ENCODE measurements at places on chromosomes 12 and 14. TPM values are rescaled to one million over a fixed set of nuclear protein-coding genes. Genes with fewer than 3 reads are reported as not detected.

DNA sequence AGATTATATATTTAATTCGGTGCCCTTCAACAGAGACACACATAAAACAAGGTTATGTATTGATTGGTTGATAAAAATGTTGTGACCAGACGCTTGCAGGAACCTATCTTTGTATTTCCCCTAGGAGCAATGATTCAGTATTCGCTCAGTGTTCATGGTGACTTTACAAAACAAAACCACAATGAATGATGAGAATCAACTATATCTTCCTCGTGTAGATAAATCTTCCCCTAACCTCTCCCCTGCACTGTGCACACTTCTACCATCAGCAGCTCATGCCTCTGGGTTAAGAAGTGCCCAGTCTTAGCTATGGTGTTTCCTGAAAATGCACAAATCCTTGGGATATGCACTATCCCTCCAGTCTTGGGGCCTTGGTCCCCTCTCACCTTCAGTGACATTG, 16.3 kb downstream of the RIN3 start:
- DNase-seq: no peak

DNA sequence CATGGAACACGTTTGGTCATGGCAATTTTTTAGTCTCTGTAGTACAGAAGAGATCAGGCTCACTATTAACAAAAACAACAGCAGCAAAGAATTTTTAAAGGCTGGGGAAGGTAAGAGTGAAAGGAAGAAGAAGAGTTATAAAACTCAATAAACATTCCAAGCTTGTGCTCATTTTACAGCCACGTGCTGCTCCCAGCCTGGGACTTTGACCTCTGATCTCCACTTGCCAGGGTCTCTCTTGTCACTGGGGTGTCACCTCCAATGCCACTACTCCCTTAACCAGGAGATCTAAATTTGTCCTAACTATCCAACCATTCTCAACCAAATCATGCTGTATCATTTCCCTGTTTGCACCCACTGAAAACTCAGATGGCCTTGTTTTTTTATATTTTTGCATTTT, 605.1 kb downstream of the VRK1 start:
- no peak for DNase-seq

DNA sequence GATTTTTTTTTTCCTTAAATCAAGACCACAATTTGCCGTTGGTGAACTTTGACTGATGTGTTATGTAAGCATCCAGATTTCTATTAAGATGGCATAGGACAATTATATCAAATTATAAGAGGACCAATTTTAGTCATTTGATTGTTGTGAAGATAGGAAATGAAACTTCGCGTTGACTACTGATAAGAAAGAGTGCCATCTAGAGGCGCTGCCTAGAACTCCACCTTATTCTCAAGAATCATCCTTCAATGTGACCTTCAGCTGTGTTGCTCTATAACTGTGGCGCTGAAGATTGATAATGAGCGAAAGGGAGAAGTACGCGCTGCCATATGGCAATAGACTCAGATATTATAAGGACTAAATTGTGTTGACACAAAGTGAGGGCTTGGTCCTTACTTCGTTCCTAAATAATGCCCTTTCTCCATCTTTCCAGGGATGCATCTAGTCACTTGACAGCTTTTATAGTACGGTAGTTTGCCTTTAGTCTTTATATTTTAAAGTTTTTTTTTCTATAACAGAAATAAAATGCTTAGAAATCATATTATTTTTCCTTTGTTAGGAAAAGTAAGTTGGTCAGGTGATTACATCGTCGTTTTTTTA, 350.8 kb upstream of the STXBP6 start:
- no peak for DNase-seq

DNA sequence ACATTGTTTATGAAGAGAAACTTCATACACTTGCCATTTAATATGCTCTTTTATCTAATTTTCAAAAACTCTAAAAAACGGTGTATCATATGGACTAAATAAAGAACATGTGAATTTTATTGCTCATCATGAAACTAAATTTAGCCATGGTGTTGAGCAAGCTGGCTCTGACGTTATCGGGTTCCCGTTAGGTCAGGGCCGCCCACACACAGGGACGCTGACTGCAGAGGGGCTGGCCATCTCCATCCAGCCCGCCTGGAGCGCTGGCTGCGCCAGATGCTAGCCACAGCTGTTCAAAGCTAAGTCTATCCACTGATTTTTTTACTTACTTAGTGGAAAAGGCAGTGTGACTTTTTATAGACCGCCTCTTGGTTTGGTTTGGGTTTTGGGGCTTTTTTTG, 36.5 kb upstream of the DYNC1H1 start:
- DNase-seq: no peak

DNA sequence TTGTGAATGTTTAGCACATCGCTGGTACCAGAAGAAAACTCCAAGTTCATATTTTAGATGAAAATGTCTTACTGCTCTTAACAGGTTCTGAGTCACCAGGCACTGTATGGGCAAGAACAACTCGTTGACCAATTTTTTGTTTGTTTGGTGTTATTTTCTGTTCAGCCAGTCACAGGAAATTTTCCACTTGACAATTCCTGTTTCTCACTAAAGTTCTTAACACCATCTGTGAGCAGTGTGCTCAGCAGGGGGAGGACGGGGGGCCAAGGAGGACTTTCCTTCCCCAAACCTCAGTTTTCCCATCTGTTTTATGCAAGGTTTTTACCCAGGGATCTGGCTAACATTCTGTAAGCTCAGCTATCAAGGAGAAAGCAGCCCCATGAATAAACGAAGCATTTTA, 3.0 kb downstream of the NUAK1 start:
- peak; percentile 48 for DNase-seq

GRCh38 chr12:7241404-7242005, 52.0 kb downstream of the PEX5 start:
- DNase-seq: no peak

GRCh38 chr14:71175491-71175890, 268.2 kb downstream of the PCNX1 start:
- DNase-seq: no peak

- no peak for DNase-seq
Measured at GRCh38 chr12:15756822-15757221, 32.4 kb downstream of the EPS8 start.

DNA sequence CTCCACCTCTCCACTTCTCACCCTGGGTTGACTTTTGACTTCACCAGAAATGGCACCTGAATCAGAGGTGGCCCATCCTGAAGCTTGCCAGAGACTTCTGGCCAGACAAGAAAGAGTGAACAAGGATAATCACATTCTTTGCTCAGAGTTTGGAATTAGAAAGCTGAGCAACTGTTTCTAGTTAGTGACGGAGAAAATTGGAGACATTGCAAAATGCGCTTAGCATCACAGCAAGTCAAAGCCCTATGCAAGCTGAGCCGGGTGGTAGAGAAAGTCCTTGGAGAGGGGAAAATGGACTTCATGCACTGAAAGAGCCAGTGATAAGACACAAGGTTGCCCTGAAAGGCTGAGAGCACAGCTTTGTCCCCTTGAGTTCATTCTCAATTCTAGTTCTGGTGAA, 161.8 kb downstream of the PAH start:
- no peak for DNase-seq

- no peak for DNase-seq
Measured at GRCh38 chr14:63006531-63006930, 38.7 kb downstream of the KCNH5 start.

DNA sequence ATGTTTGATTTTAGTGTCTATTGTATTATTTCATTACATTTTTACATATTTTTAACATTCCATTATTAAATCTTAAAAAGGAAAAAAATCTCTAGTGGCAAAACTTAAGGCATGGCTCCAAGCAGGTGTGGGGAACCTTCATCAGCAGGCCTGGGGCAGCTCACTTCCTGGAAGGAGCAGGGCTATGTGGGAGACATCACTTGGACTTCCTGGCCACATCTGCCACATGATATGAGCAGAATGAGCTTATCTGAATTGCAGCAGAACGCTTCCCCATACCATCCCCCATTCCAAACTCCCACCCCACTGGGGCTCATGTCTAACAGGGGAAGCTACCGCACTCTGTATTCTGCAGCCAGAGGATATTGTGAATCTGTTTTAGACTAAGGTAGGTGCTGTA, 35.0 kb upstream of the KCNA1 start:
- no peak for DNase-seq

DNA sequence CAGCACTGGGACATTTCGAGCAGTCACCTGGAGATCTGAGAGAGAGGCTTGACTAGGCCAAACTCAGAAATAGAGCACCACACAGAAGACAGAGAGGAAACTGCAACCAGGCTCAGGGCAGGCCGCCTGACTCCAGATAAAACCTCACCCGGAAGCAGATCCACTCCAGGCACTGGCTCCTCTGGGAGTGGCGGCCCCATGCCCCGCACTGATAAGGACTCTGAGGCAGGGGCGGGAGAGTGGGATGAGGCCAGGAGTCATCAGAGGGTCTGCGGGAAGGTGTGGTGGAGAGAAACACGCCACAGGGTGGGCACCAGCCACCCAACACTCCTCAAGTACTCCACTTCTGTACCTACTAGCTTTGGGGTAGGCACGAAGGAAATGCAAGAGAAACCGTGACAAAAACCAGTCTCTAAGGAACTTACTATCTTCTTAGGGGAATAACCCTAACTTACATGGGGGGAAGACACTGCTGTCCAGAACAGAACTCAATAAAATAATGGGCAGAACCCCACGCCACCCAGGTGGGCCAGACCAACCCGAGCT, 71.3 kb downstream of the CHGA start:
- DNase-seq: no peak

DNA sequence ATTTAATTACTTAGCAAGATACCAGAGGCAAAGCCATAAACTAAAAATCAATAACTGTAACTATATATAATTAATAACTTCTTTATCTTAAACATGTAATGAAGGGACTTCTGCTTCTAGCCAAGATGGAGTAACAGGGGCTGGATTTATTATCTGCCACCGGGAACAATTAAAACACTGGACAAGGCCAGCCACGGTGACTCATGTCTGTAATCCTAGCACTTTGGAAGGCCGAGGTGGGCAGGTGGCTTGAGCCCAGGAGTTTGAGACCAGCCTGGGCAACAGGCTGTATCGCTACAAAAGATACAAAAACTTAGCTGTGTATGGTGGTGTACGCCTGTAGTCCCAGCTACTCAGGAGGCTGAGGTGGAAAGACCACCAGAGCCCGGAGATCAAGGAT, 113.6 kb downstream of the TAOK3 start:
- DNase-seq: no peak

DNA sequence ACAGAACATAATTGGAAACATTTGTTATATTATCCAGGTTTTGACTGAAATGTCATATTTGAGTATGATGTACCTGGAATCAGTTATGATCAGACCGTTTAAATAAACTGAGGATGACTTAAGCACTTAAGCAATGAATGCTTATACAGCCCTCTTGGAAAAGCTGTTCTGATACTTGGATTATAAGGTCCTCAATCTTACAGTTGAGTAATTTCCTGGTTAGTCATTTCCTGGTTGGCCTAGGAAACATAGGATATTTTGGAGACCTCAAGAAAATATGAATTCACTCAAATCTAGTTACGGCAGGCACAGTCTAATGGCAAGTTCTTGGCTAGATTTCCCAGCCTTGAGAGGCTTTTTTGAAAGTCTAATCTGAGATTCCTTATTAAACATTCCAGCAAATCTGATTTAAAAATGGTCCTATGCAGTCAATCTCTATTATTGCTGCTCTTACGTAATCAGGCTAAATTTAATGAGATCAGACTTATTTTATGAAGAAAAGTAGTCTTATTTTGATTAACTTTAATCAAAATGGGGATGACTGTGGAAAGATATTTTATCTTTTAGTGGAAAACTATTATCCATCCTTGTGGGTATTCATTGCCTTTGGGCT, 447.2 kb downstream of the SNAPC1 start:
- DNase-seq: peak; percentile 82

- no peak for DNase-seq
Measured at GRCh38 chr12:3972576-3972975, 99.4 kb upstream of the PARP11 start.

- no peak for DNase-seq
Measured at GRCh38 chr12:107442326-107442987, 243.1 kb upstream of the PWP1 start.

FAM186B gene
- 0.12 TPM for total RNA-seq

POP5 gene
- total RNA-seq: 17.9 TPM

SRRM4 gene
- total RNA-seq: not detected

HCAR1 gene
- total RNA-seq: 0.15 TPM

USP44 gene
- 0.41 TPM for total RNA-seq

TMEM179 gene
- total RNA-seq: 0.53 TPM

TAS2R7 gene
- not detected for total RNA-seq
